Natural killer cell (primary cell): ENCODE measurements at places on chromosomes 12 and 14.

GRCh38 chr12:2338991-2339431 lies 286.2 kb downstream of the CACNA1C start:
- DNase-seq, result no peak

GRCh38 chr12:47868041-47868440 lies 36.8 kb downstream of the VDR start:
- DNase-seq, result no peak

GRCh38 chr14:92409043-92409442 lies 86.1 kb downstream of the SLC24A4 start:
- no peak for DNase-seq

DNA sequence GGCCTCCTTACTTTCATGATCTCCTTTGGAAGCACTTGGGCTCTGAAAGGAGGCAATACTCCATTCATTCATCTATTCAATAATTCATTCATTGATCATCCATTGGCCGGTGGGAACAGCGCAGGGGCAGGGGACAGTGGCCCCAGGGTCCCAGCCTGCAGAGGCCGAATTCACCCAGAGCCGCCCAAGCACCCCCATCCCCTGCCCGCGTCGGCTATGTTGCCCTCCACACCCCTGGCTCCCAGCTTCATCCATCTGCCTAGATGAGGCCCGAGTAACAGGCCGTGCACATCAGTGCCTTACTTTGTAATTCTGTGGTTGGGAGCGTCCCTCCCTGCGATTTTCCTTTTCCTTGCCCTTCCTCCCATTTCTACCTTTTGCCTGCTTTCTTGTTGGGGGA lies 3.2 kb downstream of the AMN start:
- DNase-seq, result no peak

DNA sequence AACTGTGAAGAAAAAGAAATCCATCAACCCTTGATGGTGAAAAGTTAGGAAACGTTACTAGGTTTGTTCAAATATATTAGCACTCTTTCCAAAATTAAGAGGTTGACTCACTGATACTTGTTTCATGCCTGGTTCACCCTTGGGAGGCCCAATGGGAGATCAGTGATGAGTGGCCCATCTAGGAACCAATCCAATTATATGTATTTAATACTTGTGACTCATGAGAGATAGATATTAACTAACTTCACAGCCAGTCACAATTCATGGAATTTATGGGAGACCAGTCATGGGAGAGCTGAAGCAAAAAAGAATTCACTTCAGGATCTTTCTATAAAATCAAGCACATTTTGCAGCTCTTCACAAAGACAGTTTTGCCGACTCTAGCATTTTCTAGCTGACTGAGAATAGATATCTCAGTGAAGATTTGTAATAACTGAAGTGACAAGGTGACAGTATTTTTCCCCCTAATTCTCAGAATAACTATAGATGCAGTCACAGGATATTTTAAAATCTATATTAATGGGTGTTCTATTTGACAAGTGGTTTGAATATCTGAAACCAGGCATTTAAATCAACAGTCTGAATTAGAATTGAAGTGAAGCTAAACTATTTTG lies 230.2 kb downstream of the EPS8 start:
- no peak for DNase-seq

DNA sequence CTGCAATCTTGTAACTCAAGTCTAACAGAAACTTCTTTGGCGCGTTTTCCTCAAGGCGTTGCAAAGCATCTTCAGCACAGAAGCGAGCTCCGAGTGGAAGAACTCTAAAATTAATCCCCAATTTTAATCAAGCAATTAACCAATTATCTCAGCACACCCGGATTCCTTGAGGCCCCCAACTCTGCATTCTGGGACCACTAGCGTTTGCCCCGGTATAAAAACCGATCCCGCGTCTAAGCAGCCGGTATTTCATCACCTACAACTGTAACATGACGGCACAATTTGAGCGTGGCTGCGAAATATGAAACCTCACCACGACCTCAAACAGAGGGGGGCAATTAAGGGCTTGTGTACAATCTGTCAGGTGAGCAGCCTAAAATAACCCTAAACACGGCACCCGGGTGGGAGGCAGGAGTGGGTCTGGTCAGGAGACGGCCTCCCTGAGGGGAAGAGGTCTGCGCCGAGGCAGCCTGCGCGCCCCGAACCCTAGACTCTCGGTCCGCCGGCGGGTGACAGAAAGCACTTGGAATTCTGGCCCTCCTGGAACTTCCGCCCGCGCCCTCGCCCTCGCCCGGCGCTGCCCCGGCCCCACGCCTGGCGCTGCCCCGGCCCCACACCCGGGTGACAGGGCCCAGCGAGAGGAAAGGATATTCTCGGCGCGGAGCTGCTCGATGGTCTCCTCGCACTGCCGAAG lies 594 bp downstream of the ZCCHC8 start:
- peak; percentile 46 for DNase-seq

- DNase-seq, result no peak
Measured at GRCh38 chr12:3931206-3931605, 58.0 kb upstream of the PARP11 start.

GRCh38 chr12:93358821-93359220 lies 18.9 kb upstream of the NUDT4 start:
- DNase-seq, result no peak

GRCh38 chr12:121917950-121918678 lies at the start of gene CFAP251:
TSS of gene CFAP251 (plus strand) at chr12:121918592. CDS start at chr12:121921306, 2,714 bp downstream.
- DNase-seq, result peak; percentile 95

- no peak for DNase-seq
Measured at GRCh38 chr12:11615481-11615880, 34.0 kb upstream of the ETV6 start.

DNA sequence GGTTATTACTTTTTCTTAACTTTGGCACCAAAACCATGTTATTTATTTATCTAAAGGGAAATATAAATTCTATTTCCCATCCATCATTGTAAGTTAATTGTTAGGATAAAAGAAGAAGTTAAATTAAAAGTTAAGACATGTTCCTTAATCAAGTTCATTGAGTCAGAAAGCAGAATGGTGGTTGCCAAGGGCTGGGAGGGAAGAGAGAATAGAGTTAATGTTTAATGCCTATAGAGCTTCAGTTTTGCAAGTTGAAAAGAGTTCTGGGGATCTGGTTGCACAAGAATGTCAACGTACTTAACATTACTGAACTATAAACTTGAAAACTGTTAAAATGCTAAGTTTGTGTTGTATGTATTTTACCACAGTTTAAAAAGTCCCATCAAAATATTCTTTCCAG lies 63.2 kb upstream of the NR2C1 start:
- DNase-seq, result no peak

- DNase-seq, result no peak
Measured at GRCh38 chr14:24198814-24199524, 3.7 kb upstream of the TM9SF1 start.

DNA sequence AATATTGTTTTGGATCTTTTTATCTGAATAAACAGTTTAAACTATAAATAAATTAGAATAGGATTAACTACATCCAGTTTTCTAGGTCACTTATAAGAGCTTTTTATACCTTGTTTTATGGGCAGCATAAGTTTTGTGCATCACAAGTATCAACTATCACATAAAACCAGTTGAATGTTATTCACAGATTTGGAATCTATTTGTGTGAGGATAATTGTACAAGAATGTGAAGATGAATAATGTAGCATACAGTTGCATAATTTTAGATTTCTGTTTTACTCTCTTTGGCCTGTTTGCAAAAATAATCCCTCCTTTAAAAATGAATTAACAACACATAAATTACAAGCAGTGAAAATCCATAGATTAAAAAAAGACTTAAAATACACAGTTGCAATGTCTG lies 88.8 kb downstream of the SCFD1 start:
- DNase-seq, result no peak

- DNase-seq, result no peak
Measured at GRCh38 chr14:58200846-58201245, 897 bp downstream of the ACTR10 start.

DNA sequence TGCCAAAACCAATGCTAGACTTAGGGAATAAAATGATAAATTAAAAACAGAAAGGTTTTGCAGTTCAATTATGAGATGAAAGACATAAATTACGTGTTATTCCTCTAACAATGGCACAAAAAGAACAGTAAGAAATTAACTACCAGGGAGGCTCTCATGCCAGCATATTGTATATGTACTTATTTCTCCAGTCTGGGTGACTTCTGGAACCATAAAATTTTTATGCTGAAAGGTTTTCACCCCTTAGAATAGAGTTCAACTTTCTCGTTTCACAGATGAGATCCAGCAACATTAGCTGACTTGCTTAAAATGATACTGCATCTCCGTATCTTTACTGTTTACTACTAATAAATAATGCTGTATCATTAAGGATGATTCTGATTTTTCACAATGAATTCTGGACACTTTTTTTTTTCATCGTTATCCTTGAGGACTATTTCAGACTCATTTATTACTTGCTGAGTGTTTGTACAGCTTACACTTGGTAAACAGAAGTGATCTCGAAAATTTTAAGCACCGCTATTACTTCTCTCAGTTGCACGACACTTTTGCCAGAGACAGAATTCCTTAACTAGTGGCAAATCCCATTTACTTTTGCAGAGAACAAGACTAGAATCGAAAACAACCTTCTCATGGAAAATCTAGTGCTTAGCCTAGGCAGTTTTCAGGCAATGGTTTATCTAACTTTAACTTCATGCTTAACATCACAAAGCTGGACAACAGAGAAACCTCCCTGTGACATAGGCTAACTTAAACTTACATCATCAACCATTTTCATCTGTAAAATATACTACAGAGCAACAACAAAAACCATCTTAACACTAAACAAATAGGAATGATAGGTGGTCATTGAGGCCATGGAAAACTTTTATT lies 2.7 kb downstream of the RSRC2 start:
- DNase-seq, result no peak

DNA sequence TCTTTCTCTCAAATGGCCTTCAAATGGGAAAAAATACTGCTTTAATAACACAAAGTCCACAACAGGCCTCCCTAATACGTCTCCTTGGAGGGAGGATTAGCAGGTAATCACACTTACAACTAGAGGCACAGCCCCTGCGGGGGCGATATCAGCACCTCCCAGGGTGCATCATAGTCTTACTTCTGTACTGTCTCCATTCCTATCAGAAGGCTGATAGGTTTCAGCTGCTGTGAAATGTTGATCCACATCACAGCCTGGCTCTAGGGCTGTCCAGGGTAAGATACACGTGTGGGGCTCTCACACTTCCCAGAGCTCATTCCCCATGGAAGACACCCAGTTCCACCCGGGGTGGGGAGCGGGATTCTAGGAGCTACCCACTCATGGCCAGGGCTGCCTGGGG lies 139.1 kb upstream of the SFSWAP start:
- no peak for DNase-seq

DNA sequence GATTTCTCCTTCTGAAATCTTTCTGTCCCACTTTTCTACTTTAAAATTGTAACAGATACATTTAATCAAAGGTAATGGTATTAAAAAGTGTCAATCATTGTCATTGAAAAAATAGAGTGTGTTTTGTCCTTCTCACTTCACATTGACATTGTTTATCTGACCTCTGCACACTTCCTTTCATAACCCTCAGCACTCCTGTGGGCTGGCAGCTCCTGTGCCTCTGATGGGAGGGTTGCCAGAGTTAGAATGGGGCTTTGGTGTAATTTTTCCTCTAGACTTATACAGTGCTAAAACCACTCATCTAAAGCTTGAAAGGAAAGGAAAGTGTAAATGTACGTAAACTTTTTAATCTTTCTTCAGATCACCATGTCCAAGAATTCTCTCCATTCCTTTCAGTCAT lies 23.7 kb downstream of the KCNA1 start:
- no peak for DNase-seq

GRCh38 chr14:40574780-40575179 lies 1031.9 kb upstream of the LRFN5 start:
- no peak for DNase-seq

DNA sequence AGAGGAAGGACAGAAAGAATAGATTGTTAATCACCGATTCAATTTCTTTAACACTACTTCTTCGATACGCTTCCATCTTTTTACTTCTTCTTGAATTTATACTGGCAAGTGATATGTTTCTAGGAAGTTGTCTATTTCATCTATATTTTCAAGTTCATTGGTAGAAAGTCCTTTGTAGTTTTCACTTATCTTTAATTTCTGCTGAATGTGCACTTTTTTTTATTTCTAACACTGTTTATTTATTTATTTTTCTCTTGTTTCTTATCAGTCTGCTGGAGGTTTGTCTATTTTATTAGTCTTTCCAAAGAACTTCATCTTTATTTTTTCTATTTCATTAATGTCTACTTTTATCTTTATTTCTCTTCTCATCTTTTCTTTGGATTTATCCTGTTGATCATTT lies 63.6 kb downstream of the SIX1 start:
- DNase-seq, result no peak

DNA sequence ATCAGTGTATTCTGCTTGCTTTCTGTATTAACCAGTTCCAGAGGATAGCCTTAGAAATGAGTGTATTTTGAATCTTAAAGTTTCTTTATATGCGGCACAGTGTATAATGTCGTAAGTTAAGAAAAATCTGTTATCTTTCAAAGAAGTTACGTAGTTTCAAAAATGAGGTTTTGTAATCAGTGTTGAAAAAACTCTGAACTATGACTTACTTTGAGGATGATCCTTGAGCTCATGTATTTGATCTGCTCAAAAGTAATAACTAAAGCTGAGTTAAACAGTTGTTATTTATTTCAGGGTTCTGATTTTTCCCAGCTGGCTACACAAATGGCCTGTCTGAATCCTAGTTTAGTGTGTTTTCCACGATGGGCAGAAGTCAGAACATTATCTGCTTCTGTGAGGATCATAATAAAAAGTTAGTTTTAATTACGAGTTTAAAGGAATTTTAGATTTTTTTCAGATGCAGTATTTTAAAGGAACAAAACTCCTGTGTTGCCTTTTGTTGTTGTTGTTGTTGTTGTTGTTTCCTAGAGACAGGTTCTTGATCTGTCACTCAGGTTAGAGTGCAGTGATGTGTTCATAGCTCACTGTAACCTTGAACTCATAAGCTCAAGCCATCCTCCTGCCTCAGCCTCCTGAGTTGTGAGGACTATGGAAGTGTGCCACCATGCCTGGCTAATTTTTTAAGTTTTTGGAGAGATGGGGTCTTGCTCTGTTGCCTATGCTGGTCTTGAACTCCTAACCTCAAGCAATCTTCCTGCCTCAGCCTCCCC lies 52.9 kb downstream of the GPATCH2L start:
- no peak for DNase-seq

- no peak for DNase-seq
Measured at GRCh38 chr12:51472984-51473383, 48.4 kb downstream of the SLC4A8 start.

DNA sequence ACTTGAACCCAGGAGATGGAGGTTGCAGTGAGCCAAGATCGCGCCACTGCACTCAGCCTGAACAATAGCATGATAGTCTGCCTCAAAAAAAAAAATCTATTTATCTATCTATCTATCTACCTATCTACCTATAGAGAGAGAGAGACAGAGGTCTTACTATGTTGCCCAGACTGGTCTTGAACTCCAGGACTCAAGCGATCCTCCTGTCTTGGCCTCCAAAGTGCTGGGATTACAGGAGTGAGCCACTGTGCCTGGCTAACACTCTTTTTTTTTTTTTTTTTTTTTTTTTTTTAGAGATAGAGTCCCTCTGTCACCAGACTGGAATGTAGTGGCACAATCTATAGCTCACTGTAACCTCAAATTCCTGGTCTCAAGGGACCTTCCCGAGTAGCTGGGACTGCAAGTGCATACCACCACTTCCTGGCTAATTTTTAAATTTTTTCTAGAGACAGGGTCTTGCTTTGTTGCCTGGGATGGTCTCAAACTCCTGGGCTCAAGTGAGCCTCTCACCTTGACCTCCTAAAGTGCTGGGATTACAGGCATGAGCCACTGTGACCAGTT lies 1.9 kb downstream of the FAM186A start:
- no peak for DNase-seq

- no peak for DNase-seq
Measured at GRCh38 chr12:91205811-91206210, 23.2 kb upstream of the DCN start.

GRCh38 chr14:90546767-90547166 lies 149.9 kb downstream of the CALM1 start:
- no peak for DNase-seq

GRCh38 chr12:69685810-69686209 lies 13.3 kb downstream of the BEST3 start:
- no peak for DNase-seq
